Progenitor cell of endocrine pancreas (in vitro differentiated cells): ENCODE measurements at places on chromosomes 11 and 22.

- DNase-seq = no peak
Observed at GRCh38 chr11:70712471-70712870, 314.1 kb downstream of the CTTN start.

DNA sequence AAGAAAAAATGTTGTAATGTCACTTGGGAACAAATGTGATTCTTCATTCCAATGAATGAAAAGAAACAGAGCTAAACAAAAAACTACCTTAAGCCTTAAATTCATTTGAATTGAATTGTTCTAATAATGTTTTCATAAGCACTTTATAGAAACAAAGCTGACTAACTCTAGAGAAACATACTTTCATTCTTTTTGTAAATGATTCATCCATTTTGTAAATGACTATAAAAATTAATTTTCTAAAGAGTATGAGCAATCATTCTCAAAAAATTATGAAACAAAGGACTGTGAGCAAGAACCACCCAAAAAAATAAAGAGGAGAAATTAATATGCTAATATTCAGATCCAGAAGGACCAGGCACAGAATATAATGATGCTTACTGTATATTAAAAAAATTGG is 986.5 kb upstream of the CHORDC1 start:
- no peak for DNase-seq

GRCh38 chr22:19848298-19849224 is 6.1 kb downstream of the GNB1L start:
- DNase-seq = no peak

DNA sequence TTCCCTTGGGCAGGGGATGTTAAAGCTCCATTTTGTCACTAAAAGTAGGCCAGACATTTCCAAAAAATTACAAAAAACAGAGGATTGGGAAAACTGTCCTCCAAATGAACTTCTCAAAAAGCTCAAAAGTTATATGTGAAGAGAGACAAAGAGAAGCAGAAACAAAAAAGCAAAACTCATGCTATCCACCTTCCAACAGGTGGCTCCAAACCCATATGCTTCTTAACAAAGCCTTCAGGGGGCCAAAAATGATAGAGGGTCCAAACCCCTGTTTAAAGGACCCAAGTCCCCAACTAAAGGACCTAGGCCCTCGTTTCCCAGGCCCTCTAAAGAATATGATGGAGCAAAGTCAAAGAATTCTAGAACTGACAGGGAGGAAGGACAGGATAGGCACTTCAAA is 146.7 kb downstream of the AASDHPPT start:
- no peak for DNase-seq

GRCh38 chr11:130779943-130780342 is 136.3 kb downstream of the SNX19 start:
- no peak for DNase-seq

DNA sequence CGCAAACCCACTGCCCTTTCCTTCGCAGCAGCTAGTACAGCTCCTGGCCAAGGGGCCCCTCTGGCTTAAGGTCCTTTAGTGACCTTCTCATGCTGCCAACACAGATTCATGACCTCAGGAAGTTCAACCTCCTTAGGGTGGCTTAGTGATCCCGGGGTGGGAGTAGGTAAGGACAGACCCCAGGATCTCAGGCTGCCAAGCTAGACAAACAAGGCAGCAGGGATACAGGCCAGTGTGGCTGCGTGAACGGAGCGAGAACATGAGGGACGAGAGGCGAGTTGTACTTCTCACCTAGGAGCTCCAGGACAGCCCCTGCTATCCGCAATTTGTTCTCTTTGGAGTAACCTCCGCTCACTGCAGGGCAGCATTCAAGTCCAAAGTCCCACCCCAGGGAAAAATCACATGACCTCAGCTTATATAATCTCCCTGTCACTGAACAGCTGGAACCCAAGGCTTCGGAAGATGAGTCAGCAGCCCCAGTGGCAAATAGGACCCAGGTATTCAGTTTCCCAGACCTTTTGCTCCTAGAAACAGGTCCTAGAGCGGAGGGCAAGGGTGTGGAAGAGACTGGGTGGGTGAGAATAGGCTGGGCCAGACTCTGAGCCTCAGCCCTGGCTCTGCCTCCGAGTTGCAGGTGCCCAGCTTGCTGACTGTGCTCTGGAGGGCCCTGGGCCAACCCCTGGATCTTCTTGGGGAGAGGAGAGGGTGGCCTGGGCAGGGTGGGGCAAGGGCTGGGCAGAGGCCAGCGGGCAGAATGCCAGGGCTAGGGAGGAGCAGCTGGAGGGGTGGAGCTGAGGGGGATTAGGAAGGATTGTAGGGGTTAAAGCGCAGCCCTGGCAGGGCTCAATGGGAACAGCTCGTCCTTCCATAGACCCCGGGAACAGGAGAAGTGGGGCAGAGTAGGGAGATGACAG is 13.1 kb downstream of the USP2 start:
- no peak for DNase-seq

DNA sequence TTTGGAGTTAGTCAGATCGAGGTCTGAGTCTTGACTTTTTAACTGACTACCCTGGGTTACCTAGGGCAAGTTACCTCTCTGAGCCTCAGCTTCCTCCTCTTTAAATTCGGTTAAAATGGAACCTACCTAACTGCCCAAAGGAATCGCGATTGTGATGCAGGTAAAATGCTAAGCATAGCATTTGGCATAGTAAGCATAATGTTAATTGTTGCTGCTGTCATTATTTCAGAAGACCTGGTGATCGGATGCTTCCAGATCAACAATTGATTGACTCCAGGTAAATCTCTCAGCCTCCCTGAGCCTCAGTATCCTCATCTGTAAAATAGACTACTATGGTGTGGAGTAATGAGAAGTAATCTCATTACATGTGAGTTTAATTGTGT is 550 bp upstream of the SLC43A1 start:
- DNase-seq = no peak
